Fibroblast of lung (primary cell): ENCODE measurements at places on chromosomes 3 and 15. TPM values are rescaled to one million over a fixed set of nuclear protein-coding genes. Genes with fewer than 3 reads are reported as not detected.

CPA3 gene
- total RNA-seq, result not detected in 2 replicates

BMF gene
- 8.6 and 9.5 TPM in 2 replicates for total RNA-seq

FBXW12 gene
- not detected in 2 replicates for total RNA-seq

ARGFX gene
- not detected in 2 replicates for total RNA-seq

TMIE gene
- total RNA-seq, result 0.51 and 2.0 TPM in 2 replicates

USP50 gene
- total RNA-seq, result 0.17 TPM in 1 of 2 replicates, not detected in the other

ADAMTS9 gene
- total RNA-seq, result 1.8 and 2.1 TPM in 2 replicates

ADPRH gene
- 3.1 and 7.4 TPM in 2 replicates for total RNA-seq

FBXO40 gene
- total RNA-seq, result not detected in 2 replicates

TBC1D23 gene
- 80.1 and 121 TPM in 2 replicates for total RNA-seq
